ENCODE measurements at places on chromosomes 12 and 14. TPM values are rescaled to one million over a fixed set of nuclear protein-coding genes. Genes with fewer than 3 reads are reported as not detected.

- DNase-seq, result no peak
Observed at GRCh38 chr12:93153321-93153720, 224.2 kb upstream of the EEA1 start.

- no peak for DNase-seq
Observed at GRCh38 chr12:68491204-68491960, 119.3 kb upstream of the RAP1B start.

GRCh38 chr14:105118646-105119407 lies 49.7 kb downstream of the JAG2 start:
- DNase-seq, result peak; percentile 81

DNA sequence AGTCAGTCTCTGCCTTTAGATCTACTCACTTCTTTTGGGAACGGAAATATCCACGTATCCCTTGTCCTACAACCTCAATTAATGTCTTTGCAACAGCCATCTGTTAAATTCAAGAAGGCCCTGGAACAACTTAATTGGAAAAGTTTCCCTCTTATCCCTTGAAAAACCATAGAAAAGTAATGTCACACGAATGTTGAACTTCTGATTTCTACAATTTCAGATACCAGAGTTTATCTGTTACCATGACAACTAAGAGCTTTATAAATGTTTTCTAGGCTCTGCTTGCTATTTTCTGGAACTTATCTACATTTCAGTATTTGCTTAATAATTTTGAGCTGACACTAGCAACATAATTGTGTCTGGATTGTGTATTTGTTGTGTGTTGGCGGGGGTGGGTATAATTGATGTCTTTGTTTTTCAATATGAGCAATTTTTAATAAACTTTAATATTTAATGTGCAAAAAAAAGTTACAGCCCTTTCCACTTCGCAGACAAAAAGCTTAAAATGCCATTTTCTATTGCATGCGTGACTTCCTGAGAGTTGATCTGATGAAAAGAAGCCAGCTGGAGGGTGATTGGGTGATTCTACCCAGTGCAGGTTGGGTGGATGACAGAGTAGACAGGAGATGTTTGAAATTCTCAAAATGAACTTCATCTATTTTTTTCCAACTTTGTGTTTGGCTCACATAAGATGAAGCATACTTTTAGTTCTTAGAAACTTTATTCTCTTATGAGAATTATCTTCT lies 11.8 kb upstream of the EDDM3A start:
- DNase-seq, result no peak

DNA sequence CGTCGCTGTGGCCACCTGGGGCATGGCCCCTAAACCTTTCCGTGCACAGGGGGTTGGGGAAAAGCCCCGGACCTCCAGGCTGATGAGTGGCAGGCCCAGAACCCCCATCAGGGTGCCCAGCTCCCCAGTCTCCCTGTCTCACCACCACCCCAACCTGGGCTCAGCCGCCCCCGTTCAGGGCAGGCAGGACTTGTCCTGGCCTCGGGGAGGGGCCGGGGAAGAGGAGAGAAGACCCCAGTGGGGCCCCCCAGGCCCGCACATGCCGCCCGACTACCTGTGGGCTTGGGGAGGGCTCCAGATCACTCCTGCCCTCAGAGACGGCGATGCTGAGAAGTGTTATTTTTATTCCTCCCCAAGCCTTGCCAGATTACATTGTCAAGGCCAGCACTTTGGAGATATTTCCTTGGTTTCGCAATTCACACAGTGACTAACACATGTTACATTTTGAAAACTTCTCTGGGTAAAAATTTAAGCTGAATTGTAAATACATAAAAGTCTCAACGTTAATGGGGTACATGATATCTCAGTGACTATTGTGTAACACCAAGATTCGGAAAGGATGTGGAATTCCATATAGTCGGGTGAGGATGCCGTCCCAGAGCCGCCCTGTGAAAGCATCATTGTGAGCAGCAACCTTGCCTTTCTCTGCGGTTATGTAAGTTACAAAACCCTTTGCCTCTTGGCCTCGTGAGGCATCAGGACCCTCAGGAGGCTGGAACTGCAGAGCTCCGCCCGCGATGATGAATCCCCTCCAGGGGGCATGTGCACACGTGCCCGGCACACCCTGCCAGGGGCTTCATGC lies 85.6 kb upstream of the DIO3 start:
- peak; percentile 42 for DNase-seq

GRCh38 chr12:3490895-3491144 lies 183 bp upstream of the PRMT8 start:
- no peak for DNase-seq

DNA sequence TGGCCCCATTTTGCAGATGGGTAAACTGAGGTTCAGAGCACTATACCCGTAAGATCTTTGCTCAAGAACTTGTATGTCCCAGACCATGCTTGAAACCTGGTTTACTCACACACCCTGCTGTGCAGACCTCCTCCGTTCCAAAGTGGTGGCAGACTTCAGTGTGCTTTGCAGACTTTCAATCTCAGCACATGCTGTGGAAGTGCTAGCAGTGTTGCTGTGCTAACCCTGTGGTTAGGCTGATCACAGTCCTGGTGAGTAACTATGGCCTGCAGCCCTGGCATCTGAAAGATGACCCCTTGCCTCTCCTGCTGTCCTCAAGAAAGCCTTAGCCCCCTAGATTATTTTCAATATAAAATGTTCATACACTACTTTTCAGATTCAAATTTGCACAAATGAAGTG lies 450.6 kb downstream of the DPF3 start:
- no peak for DNase-seq

GRCh38 chr12:54375259-54375579 lies 9.3 kb downstream of the ZNF385A start:
- DNase-seq, result no peak

- DNase-seq, result no peak
Observed at GRCh38 chr14:79369359-79370332, 841.7 kb downstream of the DIO2 start.

SERPINA3 gene
- total RNA-seq, result 106 TPM

TSPAN11 gene
- 3.4 TPM for total RNA-seq

PLA2G1B gene
- total RNA-seq, result not detected

FAM222A gene
- 0.73 TPM for total RNA-seq

Data from ureter (tissue), 1 donor.